ENCODE measurements at places on chromosomes 3 and 15.
A peak's percentile ranks its signal among the peaks of the same experiment; 100 is the strongest.

DNA sequence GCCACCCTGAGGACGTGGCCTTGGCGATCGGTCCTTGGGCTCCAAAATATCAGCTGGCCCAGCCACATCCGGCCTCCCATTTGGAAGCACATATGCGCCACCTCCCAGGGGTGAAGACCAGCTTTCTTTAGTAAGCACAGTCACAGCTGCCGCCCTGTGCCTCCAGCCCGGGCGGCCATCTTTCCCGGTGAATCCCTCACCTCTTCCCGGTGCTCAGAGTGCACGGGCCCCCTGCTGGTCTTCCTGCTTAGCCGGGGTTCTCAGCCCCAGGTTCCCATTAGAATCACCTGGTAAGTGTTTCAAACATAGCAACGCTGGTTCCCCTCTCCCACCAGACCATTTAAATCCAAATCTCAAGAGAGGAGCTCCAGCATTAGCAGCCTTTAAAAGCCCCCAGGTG, 232.2 kb downstream of the VPS13C start:
- DNase-seq = no peak

DNA sequence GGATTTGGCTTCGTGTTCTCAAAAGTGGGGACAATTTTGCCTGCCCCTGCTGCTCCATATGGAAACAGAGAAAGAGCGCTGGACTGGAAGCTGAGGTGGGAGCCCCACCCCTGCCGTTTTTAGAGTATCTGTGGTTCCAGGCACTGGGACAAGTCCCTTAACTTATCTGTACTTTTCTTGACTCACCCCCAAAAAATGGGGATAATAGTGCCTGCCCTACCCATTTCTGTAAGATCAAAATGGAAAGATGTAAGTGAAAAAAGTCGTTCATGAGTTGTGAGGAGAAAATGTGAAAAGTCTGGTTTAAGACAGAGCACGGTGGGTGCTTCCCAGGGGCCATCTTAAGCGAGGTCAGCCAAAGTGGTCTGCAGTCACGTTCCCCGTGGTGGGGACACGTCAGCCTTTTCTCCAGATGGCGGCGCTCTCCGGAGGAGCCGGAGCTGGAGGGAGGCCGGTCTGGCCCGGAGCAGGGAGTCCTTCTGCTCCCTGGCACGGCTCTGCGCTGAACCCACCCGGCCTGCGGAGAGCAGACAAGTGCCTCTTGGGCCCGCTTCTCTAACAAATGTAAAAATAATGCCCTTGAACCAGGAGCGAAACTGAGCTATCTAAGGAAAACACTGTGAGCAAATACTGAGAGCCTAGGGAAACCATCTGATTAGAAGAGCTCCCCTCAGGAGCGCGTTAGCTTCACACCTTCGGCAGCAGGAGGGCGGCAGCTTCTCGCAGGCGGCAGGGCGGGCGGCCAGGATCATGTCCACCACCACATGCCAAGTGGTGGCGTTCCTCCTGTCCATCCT, at the start of gene CLDN18:
CLDN18 (plus strand) TSS at position 690 of the 797 bp plus-strand sequence; CDS start at position 751, 61 bp downstream.
- DNase-seq = no peak

DNA sequence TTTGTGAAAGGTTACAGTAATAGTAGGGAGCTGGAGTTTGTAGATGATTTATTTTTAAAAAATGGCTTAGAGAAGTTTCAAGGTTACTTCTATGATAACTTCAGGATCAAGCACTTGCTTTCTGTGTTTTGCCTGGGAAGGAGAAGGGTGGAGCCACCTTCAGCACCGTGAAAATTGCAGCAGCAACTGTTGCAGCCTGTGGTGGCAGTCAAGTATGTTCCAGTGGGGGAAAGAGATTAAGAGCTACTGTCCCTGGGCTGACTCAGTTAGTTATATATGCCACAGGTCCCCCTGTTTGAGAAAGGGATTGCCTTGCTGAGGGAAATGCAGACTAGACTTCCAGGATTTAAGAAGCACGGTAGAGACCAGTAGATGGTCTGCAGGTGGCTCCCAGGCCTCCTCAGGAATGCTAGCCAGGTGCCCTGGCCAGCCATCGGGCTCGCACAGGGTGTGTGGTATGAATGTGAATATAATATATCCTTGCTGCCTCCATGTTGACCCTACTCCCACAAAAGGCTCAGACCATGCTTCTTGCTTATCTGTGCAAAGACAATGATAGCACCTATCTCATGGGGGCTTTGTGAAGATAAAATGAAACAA, 389.5 kb downstream of the CACNA2D3 start:
- no peak for DNase-seq

DNA sequence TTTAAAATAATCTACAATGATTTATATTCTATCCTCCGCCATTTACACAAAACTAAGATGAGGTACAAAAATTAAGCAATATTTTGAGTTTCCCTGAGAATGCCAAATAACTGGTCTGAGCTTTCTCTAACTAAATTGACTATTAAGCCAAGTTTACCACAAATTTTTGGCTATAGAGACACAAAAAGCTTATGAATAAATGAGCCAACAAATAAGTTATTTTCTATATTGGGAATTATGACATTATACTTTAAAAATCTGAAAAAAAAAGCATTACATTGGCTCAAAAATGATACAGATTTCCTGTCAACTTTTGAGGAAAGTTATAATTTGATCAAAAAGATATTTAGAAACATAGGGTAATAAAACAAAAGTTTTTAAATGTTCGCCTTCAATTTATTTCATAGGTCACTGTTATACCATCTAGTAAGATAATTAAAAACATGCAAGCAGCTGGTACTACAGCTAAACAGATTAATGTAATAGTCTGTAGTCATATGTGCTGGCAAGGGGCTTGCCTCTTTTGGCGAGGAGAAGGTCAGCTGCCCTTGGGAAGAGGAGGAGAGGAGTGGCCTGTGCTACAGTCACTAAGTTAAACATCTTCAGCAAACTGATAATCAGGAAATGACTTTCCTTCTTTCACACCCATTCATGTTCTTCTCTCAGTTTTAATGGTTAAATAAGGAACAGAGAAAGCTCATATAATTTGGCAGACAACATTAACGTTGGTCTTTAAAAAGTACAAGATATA, 318.5 kb downstream of the TBC1D5 start:
- peak; percentile 29 for DNase-seq

DNA sequence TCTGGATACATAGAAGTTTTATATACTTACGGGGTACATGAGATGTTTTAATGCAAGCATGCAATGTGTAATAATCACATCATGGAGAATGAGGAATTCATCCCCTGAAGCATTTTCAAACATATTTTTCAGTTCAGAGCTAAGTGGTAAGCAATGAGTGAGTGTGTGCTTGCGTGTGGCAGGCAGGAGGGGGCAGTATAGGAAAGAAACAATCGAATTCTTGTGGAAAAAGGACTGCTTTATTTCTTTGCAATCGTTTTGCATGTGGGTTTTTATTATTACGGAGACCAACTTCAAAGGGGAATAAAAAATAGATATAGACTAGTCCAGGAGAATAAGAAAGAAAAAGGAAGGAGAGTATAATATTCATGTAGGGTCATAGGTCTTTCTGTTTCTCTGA, 271.6 kb downstream of the CHL1 start:
- no peak for DNase-seq

DNA sequence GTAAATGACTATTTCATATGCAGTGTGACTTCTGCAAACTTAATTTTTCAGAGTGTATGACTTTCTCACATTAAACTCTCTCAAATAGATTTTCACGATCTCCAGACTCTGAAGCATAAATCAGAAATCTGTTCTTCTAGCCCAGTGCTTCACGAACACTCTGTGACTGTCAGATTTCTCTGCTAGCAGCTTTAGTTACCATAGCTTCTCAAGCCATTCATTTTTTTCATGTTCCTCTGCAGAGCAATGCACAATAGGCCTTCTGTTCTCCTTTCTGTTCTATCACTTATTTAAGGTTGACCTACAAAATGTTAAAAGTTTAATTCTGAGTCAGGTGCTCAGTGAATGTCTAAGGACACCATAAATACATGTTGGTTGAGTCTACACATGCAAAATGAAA, 1102.2 kb downstream of the TUSC7 start:
- no peak for DNase-seq

DNA sequence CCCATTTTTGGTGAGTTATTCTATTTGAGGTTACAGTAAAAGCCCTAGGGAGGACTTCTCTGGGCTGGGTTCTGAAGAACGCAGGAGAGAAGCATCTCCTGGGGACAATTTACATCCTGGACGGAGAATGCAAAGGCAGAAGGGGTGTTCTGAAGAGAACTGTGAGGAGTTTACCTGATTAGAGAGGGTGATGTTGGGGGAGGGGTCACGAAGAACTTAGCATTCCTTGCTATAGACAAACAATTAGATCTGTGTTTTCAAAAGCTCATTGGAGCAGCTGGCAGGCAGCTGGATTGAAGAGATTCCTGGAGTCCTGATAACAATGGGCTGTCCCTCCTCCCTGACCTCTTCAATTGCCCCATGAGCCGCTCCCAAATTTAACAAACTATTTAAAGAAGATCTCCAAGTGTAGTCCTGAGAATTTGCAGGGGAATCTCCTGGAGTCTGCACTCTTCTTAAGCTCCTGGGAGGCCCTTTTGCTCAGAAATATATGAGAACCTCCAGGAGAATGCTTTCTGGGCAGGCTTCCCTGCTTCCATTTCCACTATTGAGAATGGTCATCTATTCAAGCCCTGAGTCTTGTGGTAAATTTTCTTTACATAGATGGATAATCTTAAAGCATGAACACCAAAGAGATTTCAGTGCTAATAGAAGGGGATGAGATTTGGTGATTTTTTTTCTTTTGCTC, 55.3 kb downstream of the ARHGAP31 start:
- no peak for DNase-seq

- no peak for DNase-seq
Measured at GRCh38 chr3:74331711-74332110, 282.7 kb downstream of the CNTN3 start.

- peak; percentile 83 for DNase-seq
Measured at GRCh38 chr3:128497305-128498126, 4.5 kb upstream of the GATA2 start.

DNA sequence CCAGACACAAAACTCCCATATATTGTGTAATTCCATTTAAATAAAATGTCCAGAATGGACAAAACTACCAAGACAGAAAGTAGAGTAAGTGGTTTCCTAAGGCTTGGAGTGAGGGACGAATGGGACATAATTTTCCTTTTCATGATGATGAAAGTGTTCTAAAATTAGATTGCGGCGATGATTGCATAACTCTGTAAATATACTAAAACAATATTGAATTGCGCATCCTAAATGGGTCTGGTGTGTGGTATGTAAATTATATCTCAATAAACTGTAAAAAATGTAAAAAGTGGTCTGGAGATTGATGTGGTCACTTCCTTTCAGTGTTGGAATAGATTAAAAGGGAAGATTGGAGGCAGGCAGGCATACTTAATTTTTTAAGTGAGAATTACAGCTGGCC, 105.9 kb upstream of the KCNAB1 start:
- no peak for DNase-seq

DNA sequence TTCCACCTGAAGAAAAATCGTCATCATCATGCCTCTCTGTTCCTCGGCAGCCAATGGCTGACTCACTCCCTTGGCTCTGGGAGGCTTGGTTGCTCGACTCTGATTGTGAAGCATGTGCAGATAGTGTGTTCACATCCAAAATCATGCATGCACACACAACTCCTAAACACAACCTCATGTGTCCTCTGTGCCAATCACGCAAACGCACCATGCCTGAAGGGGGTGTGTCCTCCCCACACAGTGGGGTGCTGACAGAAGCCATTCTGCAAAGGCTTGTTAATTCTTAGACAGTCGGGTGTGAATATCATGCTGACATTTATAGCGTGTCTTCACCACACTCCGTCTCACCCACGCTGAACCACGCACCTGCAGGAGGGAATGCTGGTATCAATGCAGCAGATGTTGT, 11.4 kb upstream of the CCDC174 start:
- DNase-seq = peak; percentile 56
